Stimulated activated naive CD8-positive, alpha-beta T cell treated with anti-CD3 and anti-CD28 coated beads, Interleukin-15, Interleukin-2, amounts not matched to agents 100 U/mL and 50 U/mL, for 24 hours (primary cell): ENCODE measurements at places on chromosomes 4 and X.

GRCh38 chr4:185207466-185207865 lies 1.9 kb upstream of the SNX25 start:
- DNase-seq = no peak

- DNase-seq = no peak
Measured at GRCh38 chr4:126558596-126558995, 1074.2 kb upstream of the INTU start.

GRCh38 chr4:102501447-102501696 lies 213 bp downstream of the NFKB1 start:
- no peak for DNase-seq

DNA sequence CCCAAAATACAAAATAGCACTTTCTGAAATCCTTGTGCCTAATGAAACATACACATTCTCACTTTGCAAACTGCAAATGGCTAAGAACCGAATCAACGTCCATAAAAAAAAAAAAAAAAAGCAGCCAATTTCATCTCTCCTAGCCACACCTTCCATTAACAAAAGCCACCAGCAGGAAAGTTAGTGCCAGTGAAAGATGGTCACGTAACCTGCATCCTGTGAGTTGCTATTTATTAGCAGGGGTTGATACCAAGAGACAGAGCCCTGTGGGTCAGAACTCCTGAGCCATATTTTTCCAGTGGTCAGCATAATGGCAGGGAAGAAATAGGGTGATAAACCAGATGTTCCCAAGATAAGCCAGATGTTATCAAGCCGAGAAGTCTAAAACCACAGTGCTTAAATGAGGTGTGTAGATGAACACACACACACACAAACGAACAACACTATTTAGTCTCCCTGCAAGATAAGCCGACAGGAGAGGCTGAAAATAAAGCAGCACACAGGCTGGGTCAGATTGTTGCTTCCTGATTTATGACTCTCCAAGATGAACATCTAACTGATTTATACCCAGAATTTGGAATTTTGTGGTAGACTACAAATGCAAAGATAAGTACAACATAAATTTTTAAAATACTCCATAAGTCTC lies 11.5 kb downstream of the PPARGC1A start:
- DNase-seq = no peak

DNA sequence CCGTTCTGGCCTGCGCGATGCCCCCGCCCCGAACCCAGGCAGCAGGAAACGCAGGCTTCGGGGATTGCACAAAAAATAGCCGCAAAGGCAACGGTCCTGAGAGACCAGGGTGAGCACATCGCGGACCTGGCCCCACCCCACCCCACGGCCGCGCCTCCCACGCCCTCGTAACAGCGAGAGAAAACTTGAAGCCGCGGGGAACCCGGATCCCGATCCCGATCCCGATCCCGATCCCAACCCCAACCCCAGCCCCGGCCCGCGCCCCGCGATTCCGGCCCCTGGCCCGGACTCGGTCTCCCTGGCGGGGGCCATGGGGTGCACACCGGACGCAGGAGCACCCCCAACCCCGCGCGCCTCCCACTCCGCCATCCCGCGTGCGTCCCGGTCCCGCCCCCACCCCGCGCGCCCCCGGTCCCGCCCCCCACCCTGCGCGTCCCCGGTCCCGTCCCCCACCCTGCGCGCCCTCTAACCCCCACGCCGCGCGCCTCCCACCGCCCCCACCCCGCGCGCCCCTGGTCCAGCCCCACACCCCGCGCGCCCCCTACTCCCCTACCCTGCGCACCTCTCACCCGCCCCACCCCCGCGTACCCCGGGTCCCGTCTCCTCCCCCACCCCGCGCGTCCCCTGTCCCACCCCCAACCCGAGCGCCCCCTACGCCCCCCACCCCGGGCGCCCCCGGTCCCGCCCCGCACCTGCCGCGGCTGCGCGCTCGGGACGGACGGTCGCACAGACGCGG lies 29.0 kb downstream of the NOP14 start:
- DNase-seq = peak; percentile 59

DNA sequence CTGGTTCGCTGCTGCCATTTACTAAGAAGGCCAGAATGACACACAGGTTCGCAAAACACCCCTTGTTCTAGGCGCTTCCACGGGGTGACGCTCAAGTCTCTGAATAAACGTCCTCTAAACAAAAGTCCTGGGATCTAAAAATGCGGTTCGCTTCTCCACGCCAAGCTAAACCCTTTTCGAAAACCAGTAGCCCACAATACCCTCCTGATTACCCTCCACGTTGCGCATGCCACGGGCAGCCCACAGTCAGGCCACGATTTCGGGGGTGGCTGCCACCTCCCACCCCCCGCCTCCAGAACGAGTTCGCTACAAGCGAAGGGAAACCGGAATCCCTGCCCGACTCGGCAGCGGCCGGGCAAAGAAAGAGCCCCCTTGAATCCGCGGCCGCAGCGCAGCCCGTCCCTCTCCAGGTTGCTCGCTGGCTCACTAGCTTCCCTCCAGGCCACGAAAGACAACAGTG lies 423 bp downstream of the RPL39 start:
- peak; percentile 40 for DNase-seq

DNA sequence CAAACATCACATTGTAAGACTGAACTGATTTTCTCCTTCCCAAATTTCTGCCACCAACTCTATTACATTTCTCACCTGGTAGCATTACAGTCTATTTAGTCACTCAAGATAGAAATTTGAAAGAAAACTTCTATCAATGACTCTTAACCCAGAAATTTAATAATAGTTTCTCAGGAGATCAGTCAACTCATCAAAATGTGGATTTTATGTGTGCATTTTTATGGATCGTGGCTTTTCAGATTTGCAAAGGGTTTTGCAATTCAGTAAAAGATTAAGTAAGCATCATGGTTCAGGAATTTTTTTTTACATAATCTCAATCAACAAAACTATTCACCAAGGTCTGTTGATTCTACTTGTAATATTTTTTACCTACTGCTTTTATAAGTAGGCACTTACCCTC lies 111.1 kb downstream of the CFAP299 start:
- no peak for DNase-seq

- no peak for DNase-seq
Measured at GRCh38 chrX:69556060-69557011, 52.2 kb downstream of the NALF2 start.

DNA sequence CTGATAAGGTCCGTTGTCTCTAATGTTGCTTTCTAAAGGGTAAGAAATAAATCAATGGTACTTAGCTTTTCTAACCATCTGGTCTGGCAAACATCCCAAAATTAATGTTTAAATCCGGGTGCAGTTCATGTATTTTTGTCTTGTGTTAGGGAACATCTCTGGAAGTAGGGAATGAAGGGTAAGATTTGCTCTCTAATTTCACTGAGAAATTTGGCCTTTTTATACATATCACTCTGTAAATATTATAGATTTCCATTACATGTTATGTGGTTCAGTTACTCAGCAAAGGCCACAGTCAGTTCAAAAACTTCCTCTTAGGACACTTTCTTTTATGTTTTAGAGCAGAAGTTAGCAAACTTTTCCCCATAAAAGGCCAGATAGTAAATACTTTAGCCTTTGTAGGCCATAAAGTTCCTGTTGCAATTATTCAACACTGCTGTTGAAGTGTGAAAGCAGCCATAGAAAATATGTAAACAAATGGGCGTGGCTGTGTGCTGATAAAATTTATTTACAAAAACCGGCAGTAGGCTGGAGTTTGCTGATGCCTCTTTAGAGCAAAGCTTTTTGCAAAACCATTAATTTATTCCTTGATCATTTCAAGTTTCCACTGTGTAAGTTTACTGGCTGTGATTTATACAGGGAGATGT lies 218.1 kb downstream of the ANTXR2 start:
- DNase-seq = no peak

GRCh38 chr4:28462766-28463700 lies 1602.4 kb downstream of the STIM2 start:
- no peak for DNase-seq

DNA sequence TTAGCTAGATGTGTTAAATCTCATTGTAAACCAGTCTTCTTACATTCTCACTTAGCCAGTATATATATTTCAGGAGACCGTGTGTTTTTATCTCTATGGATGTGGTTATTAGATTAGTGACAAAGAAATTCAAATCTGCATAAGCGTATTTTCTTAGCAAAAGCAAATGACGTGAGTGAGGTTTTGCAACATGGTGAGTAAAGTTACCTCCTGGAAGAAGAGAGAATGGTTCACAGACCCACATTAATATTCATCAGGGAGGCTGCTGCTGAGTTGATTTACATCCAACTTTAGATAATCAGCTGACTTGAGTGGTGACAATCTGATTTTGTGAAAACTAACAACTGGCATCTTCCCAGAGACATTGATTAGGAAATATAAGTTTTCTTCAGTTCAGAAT lies 589.9 kb upstream of the GALNT7 start:
- no peak for DNase-seq

DNA sequence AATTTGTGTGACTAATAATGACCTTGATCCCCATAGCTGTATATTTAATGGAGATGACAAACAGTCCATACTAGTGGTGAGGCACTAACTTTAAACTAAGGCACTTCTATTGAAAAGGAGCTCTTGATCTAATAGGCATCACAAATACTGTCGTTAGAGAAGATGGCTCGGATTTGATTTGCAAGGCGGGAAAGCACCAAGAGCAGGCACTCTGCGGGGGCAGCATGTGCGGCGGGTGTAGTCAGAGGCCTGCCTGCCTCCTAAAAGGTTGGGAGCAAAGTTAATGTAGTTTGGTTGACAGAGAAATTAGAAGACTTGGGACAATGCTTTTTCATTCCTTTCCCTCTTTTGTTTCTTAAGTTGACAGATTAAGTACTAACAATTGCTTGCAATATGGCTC lies 278.8 kb downstream of the CFAP299 start:
- DNase-seq = no peak

DNA sequence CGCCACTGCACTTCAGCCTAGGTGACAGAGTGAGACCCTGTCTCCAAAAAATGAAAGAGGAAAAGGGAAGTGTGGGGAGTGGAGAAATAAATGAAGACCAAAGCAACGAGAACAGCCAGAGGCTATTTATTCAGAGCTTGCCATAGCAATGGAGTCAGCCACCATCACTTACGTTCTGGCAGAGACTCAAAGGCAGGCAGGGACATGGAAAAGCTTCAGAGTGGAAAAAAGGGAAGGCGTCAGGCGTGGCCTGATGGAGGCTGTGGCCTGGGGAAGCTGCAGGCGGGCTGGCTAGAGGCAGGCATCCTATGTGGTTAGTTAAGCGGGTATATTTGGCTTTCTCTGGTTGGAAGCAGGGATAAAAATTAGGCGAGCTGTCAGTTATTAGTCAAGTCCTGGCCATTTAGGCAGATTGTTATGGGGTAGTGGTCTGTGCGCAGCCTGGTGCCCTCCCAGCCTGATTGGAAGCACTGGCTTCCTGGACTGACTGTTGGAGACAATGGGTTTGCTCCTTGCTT lies 73.3 kb downstream of the DCTD start:
- no peak for DNase-seq

DNA sequence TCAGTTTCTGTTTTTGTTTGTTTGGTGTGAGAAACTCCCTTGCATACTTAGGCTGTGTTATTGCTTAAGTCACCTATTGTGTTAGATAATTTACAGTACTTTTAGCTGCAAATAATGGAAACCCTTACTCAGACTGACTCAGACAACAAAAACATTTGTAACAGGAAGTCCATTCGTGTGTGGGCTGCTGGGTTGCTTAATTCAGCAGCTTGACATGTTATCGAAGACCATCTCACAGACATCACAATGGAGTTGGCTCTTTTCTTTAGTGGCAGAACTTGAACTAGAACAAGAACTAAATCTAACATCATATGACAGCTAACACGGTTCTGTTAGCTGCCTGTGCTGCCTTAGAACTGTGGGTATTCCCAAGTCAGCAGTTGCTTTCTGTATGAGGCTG lies 9.9 kb upstream of the GABRE start:
- DNase-seq = no peak

DNA sequence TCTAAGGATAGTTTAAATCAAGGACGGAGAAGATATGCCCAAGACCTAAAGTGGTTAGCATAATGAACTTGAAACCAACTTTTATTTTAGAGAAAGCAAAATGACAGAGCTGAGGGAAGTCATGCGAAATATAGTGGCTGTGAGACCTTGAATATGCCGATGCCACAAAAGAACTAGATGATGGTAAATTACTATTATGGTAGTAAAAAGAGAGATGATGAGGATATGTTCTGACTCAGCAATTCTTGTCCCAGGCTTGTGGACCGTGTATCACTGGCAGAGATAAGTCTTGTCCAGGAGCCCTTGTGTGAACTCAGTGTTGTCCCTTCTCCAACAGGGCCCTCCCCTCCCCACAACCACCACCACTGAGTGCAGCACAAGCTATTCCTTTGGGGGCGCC lies 1605.6 kb upstream of the TENM3 start:
- no peak for DNase-seq

GRCh38 chrX:133781174-133781573 lies 204.2 kb downstream of the GPC3 start:
- DNase-seq = no peak

DNA sequence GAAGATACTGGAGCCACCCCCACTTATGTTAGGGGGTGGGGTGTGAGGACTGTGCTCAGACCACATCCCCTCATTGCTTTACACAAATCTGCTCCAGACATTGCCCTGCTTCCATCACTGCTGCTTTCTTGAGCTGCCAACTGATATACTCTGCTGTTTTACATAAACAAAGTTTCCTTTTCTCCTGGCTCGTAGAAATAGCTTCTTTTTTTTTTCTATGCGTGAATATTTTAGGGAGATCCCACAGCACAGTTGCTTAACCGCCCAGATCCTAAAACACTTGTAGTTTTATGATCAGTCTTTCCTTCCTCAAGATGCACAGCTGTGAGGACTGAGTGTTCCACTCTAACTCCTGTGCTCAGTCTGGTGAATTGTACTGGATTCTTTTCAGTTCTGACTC lies 768.4 kb downstream of the PCDH18 start:
- no peak for DNase-seq

GRCh38 chr4:92520563-92520962 lies 216.8 kb downstream of the GRID2 start:
- no peak for DNase-seq

DNA sequence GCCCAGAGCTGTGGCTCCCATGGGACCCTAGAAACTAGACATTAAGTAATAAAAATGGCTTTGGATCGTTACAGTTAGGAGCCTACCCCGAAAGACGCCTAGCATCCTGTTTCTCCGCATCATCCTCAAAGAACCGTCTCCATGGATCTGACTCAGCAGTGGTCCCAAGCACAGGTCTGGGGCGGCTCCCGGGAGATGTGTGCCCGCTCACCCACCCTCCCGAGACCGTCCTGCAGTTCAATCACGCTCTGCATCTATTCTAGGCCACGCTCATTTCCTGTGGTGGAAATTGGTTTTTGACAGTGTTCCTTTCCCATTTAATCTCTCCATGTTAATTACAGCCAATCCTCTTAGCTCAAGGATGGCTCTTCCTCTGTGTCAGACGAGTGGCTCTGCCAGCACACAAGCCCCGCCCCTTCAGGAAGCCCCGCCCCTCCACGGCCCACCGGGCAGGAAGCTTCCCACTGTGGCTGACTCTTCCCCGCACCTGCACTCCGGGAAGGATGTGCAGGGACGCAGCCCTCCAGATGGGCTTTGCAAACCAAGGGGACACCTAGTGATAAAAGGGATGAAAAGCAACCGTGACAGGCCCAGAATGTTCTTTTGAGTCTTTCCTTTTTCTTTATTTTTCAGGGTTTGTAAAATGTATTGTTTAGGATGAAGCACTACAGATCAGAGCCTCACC lies 34.5 kb upstream of the HELT start:
- DNase-seq = peak; percentile 74
